Stimulated activated CD4-positive, alpha-beta T cell treated with anti-CD3 and anti-CD28 coated beads, Interleukin-1b, Interleukin-23, amount 100 ng/mL, for 48 hours (primary cell): ENCODE measurements at places on chromosomes 7 and 10.

- no peak for DNase-seq
These were observed 227.2 kb downstream of the PLXNA4 start for GRCh38 chr7:132349075-132349474.

GRCh38 chr10:58565271-58565670, 52.6 kb downstream of the BICC1 start:
- DNase-seq: no peak

- no peak for DNase-seq
These were observed 142.5 kb upstream of the RET start for GRCh38 chr10:42934351-42934811.

DNA sequence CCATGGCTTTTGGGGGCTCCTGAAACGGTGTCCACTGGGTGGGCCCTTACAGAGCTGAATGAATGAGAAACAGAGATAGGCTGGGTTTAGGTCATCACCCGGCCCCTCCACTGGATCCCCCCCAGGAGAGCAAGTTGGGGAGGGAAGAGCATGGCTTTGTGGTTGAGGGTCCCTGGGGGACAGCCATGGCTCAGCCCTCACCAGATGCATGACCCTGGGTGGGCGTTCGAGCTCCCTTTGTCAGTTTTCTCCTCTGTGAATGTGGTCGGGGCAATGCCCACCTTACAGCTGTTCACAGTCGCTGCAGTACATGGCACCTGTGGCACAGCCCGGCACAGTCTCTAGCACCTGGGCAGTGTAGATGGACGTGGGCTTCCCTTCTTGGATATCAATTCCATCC, 40.6 kb upstream of the CXCL12 start:
- DNase-seq: no peak

GRCh38 chr7:55546814-55547213, 25.5 kb downstream of the VOPP1 start:
- peak; percentile 59 for DNase-seq
